ENCODE measurements at places on chromosomes 4 and X. TPM values are rescaled to one million over a fixed set of nuclear protein-coding genes. Genes with fewer than 3 reads are reported as not detected.

Gene HMGB3
- 28.1 TPM for total RNA-seq

Gene STIM2
- 47.0 TPM for total RNA-seq

Gene CYBB
- total RNA-seq = 0.38 TPM

Gene SRPX2
- total RNA-seq = not detected

GRCh38 chr4:147780137-147780777 lies 48.4 kb downstream of the ARHGAP10 start:
- DNase-seq = no peak

- DNase-seq = no peak
Observed at GRCh38 chr4:87734084-87734483, 65.3 kb upstream of the IBSP start.

- no peak for DNase-seq
Observed at GRCh38 chr4:8847331-8847730, 24.3 kb downstream of the HMX1 start.

DNA sequence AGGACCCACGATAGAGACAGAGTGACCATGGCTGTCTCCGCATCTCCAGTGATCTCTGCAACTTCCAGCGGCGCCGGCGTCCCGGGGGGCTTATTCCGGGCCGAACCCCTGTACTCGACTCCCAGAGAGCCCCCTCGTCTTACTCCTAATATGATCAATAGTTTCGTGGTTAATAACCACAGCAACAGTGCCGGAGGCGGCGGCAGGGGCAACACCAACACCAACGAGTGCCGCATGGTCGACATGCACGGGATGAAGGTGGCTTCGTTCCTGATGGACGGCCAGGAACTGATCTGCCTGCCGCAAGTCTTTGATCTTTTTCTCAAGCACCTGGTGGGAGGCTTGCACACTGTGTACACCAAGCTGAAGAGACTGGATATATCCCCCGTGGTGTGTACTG lies 343 bp downstream of the DACH2 start:
- no peak for DNase-seq

DNA sequence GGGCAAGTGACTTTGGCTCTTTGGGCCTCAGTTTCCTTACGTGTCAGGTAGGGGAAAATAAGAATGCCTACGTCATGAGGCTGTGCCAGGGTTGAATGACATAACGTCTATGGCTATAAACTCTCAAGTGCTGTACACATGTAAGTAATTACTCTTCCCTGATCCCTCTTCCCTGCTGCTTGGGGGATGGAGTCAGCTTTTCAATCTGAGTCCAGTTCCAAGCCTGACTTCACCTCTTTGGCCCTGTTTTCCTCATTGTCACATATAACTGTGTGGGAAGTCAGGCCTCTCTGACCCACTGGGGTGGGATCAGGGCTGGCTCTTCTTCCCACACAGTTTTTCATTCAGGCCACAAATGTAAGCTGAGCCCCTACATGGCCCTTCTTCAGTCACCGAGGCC lies 11.4 kb upstream of the CITED1 start:
- DNase-seq = no peak

DNA sequence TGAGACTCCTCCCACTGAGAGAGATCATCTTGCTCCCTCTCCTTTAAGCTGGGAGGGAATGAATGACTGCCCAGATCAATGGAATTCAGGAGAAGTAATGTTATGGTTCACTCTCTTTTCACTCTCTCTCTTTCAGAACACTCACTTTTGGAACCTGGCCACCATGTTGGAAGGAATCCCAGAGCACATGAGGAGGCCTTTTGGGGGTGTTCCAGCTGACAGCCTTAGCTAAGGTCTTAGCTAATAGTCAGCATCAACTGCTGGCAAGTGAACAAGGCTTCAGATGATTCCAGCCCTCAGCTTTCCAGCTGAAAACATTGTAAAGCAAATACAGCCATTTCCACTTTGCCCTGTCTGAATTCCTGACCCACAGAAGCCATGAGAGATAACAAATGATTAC lies 124.0 kb upstream of the CLNK start:
- no peak for DNase-seq

DNA sequence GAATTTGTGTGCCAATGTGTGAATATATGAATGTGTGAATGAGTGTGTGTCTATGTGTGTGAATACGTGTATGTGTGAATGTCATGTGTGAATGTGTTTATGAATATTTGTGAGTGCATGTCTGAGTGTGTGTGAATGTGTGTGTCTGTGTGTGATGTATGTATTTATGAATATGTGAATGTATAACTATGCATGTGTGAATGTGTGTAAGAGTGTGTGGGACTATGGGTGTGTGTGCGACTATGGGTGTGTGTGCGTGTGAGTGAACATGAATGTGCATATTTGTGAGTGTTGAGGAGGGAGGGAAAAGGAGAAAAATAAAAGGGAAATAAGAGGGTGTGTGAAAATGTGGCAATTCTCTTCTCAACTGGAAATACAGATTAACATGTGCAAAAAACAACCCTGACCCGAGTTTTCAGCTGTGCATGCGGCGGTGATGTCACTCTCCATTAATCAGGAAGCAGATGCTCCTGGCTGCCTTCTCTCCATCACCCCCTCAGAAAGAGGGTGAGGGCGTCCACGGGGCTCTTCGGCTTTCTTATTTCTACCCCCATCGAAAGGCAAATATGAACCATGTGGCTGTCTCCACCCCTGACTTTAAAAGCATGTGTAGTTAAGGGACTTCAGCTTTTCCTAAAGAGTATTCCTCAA lies 219.8 kb downstream of the MAML3 start:
- no peak for DNase-seq

- DNase-seq = no peak
Observed at GRCh38 chrX:31435592-31435991, 363.8 kb upstream of the FTHL17 start.

DNA sequence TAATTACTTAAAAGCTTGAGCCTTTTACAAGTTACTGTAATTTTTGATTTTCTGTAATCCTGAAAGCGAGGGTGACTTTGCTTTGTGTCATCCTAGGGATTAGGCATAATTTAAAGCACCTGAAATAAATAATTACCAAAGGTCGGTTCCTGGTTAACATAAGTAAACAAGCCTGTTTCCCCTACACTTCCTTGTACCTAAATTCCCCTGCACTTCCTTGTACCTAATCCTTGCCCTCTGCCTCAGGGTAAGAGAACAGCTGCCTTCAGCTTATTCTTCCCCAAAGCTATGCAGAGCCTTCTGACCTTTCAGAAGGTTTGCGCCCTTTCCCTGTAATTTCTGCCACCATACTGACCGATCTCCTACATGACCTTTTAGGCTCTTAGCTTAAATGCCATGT lies 166.1 kb upstream of the PDE5A start:
- DNase-seq = no peak

- no peak for DNase-seq
Observed at GRCh38 chrX:10902001-10902400, 209.1 kb upstream of the HCCS start.

- peak; percentile 13 for DNase-seq
Observed at GRCh38 chrX:77788050-77788449, 2.0 kb upstream of the ATRX start.
